ENCODE measurements at places on chromosomes 3 and 15.
A peak's percentile ranks its signal among the peaks of the same experiment; 100 is the strongest.

DNA sequence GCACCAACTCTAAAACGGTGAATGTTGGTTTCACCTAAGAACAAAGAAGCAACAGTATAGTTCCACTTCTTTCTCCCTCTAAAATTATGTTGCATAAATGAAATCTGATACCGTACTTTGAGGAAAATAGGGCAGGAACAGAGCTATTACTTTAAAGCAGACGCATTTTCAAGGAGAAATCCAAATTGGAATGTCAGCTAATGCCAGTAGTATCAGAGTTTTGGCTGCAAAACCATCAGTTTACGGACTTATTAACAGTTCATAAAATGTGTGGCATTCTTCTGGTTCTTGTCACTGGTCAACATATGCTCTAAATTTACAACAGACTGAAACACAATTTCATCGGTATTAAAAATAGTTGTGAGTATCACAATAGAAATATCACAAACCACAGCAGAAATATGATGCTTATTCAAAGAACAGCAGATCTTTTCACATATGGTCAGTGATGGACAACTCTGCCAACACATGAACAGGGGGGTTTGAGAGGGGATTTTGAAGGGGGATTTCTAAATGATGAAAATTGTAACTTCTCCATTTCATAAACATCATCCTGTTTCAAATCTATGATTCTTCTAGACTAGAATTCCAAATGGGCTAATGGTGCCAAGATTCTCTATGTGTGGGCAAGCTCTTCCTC, 38.7 kb upstream of the ROBO2 start:
- peak; percentile 33 for DNase-seq

DNA sequence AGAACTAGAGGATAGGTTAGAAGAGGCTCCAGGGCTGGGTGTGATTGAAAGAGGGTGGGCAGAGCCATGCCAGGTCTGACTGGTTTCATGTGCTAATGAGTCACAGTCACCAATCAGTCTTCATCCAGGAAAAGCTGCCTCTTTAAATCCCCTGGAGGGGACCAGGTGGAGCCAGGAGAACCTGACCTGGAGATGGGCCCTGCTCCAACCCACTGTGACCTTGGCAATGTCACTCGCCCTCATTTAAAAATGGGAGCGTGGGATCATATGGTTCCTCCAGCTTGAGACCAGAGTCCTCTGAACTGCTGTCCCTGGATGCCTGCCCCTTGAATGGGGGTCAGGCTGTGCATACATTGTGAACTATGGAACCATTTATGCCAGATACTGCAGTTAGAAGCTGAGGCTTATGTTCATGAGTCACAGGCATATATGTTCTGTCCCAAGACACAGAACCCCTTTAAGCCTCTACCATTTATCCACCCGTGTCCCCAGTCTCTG, 23.0 kb downstream of the HES1 start:
- DNase-seq: no peak

- DNase-seq: no peak
Measured at GRCh38 chr3:8846176-8846575, 76.8 kb upstream of the OXTR start.

GRCh38 chr3:53808496-53808895, 37.7 kb downstream of the CHDH start:
- no peak for DNase-seq

DNA sequence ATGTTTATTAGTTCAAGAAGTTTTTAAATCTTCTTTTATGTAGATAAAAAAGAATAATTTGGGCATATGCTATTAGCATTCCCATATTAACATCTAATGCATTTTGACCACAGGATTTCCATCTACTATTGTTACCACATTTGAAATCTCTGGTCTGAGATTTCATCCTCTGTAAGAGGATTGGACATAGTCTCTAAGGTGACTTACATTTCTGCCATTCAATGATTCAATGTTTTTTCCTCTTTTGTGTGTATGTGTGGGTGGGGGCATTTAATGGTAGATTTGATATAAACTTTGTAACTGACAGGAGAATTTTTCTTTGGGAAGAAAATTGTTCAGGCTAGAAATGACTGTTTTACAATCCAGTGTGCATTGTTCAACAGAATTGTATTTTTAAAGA, 307.3 kb upstream of the RBMS3 start:
- DNase-seq: peak; percentile 7

- DNase-seq: no peak
Measured at GRCh38 chr3:47370887-47371697, 9.7 kb upstream of the PTPN23 start.

- DNase-seq: no peak
Measured at GRCh38 chr3:88691081-88691480, 416.3 kb upstream of the EPHA3 start.

DNA sequence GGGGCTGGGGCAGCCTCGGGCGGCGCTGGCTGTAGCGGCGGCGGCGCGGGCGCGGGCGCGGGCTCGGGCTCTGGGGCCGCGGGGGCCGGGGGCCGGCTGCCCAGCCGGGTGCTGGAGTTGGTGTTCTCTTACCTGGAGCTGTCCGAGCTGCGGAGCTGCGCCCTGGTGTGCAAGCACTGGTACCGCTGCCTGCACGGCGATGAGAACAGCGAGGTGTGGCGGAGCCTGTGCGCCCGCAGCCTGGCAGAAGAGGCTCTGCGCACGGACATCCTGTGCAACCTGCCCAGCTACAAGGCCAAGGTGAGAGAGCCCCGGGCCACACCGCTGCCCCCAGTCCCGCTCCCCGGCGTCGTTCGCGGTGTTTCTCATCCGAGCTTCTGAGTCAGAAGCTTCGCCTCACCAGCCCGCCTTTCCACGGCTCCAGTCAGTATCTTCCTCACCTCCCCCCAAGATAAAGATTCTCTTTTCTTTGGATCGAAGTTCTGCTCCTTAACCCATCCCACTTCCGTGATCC, 600 bp downstream of the FBXO45 start:
- no peak for DNase-seq

- DNase-seq: no peak
Measured at GRCh38 chr3:27345493-27345892, 23.7 kb downstream of the NEK10 start.

- DNase-seq: no peak
Measured at GRCh38 chr15:71202712-71203111, 87.4 kb downstream of the THSD4 start.

DNA sequence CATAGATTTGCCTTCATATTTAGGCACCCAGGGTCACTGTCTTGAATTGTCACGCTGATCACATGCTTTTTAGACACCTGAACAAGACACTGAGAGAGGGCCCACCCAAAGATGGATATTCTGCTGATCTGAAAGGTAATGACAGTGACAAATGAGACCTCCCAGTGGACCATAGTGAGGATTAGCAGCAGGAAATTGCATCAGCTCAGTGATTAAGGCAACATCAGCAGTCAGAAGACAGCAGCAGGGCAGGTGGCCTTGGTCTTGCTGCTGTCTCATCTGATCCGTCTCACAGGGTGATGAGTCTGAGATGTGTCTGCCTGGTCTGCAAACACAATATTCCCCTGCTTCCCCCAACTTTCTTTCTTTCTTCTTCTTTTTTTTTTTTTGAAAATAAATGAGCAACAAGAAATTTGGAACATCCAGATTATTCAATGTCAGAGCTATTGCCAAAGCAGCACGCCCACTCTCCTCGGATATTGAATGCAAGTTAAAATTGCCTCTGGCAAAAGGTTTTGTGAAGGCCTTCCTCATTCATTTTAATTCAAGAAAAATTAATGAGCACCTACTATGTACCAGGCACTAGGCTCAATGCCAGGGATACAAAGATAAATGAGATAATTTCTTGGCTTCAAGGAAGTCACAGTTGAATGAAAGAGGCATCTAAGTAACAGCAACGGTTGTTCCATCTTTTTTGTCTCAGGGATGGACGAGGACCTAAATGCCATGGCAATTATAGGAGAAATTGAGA, 14.1 kb downstream of the OTOL1 start:
- no peak for DNase-seq
